NCI-H146 (cell line): ENCODE measurements at places on chromosomes 11 and 22.

DNA sequence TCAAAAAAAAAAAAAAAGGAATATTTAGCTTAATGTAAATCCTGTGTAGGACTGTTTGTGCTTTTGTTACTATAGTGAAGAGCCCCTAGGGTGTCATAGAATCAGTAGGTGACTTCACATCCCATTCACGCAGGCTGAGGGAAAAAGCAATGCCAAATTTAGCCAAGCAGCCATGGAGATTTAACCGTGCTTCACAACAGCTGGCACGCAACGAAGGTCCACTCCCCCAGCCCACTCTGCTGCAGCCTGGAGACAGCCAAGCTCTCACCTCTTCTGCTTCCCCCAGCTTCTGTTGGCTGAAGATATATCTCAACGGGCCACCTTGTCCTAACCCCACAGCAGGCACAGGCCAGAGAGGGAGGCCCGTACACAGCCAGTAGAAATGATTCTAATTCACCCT lies 78.8 kb upstream of the BID start:
- DNase-seq: no peak

DNA sequence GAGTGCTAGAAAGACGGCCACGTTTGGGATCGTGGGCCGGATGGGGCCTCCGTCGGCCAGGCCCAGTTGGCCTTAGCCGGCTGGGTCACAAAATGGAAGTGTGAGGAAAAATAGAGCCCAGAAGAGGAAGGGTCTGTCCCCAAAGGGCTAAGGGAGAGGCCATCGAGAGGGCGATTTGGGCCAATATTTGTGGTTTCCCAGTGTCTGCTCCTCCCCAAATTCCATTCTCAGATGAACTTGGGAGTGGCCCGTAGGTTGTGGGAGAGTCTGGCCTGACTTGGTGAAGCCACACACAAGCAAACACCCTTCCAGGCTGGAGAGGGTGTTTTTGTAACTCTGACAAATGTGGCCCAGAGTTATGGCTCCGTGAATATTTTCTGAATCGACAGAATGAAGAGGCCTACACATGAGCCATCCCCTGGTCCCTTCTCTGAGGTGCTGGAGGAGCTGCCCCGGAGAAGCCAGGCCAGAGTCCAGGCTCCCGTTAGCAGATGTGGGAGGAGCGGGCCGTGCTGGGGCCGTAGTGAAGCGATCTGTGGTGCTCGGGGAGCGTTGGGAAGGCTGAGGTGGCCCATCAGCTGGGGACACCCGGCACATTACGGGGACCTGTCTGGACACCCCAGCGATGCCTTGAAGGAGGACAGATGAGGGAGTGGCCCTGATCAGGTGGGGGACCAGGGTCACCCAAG lies 73.5 kb upstream of the PPARA start:
- DNase-seq: no peak

GRCh38 chr11:2202071-2202899 lies 30.7 kb upstream of the TH start:
- DNase-seq: no peak

DNA sequence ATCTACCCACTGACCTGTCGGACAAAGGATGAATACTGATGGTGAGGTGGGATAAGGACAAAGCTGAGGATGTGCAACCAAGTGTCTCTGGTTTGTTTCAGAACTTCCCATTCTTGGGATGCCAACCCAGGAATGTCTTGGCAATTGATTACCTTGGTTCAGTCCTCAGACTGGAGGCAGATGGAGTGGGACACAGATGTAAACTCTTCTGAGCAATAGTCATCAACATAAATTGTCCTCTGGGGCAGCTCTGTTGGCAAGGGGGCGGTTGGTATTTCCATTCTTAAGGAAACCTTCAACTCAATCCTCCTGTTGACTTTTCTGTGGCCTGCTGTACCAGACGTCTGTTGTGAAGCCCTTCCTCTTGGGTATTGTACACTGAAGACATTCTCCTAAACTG lies 6.8 kb downstream of the ABTB2 start:
- DNase-seq: no peak

DNA sequence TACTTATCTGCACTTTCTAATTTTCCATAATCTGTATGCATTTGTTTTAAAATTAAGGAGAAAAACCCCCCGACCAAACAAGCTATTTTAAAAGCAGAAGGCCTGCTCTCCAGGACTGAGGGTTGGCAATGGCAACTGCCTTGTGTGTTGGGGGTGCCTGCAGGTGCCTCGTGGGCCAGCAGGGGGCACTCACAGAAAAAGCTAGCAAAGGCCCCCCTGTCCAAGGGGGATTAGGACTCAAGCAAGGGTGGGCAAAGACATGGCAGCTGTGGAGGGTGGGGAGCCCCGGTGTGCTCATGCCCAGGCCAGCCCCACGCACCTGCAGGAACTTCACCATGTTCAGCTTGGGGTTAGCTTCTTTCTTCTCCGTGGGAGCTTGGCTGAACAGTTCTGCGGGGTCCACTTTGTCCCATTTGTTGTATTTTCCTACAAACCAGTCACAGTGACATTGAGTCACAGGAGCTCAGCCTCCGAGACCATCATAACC lies 10.3 kb downstream of the TOP3B start:
- DNase-seq: peak; percentile 1

DNA sequence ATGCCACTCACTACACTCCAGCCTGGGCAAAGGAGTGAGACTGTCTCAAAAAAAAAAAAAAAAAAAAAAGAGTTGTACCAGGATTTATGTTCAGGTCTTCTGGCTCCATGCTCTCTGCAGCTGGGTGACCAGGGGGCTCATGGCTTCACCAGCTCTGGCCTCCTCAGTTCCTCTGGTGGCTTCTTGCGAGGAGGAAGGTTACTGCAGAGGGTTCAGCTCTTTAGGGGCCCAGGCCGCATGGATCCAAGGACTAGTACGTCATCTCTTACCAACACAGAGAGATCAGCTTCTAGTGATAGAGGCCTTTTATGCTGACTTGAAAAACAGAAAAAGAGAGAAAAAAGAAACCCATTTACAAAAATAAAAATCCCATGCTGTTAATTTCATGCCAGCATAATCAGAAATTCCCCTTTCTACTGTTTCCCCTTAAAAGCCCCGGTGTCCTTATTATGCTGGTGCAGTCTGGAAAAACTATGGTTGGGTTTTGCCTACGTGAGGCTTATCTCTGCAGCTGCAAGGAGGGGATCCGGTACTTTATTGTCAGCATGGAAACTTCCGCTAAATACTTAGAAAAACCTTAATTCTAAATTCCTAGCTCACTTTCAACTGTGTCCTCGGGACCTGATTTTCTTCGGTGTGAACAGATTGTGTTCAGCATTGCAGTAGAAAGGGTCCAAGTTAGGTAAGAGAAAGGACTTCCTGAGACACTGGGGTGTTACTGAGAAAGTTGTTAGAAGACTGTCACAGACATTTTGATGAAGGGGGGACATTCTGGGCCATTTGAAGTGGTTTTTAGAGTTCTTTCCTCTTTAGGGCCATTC lies 13.7 kb downstream of the ZBTB16 start:
- no peak for DNase-seq

DNA sequence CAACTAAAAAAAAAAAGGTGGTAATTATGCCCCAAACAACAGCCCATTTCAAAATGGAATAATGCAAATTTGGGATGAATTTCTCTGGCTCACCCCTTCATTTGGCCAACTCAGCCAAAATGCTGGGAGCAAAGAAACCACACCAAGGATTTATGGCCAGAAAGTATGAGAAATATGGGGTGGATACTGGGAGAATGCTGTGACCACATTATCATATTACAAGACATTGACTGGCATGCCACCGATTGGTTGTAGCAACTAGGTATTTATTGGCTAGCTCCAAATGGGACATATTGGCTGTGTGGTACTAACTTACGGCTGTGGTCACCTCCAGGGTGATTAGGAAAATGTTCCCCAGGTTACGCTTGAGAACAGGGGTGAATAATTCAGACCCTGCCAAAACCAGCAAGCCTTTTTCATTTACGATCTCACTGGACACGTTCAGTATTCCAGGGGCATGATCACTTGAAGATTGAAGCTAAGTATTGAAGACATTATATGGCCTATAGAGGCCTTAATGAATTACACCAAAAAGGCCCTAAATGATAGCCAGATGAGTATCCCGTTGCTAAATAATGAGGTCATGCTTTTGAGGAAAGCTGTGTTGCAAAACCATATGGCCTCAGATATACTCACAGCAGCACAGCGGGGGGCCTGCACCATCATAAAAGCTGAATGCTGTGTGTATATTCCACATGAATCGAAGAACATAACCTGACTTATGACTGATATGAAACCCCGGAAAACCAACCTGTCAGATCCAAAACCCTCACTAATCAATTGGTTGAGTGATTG lies 3.8 kb upstream of the FDX1 start:
- peak; percentile 14 for DNase-seq

DNA sequence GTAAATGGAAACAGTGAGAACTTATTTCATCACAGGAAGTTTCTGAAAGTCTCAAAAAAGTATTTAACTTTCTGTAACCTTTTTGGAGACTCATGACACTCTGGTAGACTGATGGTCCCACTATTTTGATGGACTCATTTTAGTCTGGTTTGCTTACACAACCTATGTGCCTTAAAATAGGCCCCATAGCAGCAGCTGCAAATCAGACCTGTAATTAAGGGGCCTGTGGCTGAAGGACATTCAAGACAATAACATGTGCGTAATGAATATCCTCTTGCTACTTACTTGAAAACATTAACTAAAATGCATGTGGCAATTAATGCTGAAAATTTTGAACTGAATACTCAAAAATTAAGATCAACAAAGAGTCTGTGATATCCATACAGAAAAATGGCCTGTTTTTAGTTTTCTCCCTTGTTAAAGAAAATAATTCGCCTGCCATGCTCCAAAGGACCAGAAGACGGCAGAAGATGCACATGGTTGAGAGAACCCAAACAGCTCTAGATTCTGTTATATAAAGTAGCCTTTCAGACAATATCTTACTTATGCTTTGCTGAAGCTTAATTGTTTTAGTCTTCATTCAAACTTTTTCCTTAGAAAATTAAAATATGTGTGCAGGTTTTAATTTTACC lies 568.5 kb downstream of the KCNA4 start:
- no peak for DNase-seq

DNA sequence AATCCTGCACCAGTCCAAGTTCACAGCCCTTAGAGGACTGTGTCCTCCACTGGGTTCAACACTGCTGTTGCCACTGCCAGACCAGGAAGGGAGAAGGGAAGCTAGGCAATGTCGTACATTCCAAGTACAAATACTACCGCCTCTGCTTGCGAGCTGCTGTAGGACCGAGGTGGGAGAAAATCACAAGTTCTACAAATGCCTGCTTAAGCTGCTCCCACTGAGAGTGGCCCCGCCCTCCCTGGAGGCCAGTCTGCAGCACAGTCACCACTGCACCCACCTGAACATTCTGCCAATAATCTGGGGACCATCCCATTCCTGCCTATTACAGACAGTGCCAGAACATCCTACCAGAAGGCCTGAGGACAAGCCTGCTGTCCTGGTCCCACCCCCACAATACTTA lies 707.5 kb upstream of the ANO5 start:
- no peak for DNase-seq

GRCh38 chr11:9460322-9461062 lies at the start of gene ZNF143:
ZNF143 (plus strand) TSS chr11:9461012; CDS start chr11:9471309, 10,297 bp downstream.
- peak; percentile 100 for DNase-seq

- DNase-seq: peak; percentile 14
Observed at GRCh38 chr11:35321532-35322317, 97.6 kb downstream of the SLC1A2 start.

DNA sequence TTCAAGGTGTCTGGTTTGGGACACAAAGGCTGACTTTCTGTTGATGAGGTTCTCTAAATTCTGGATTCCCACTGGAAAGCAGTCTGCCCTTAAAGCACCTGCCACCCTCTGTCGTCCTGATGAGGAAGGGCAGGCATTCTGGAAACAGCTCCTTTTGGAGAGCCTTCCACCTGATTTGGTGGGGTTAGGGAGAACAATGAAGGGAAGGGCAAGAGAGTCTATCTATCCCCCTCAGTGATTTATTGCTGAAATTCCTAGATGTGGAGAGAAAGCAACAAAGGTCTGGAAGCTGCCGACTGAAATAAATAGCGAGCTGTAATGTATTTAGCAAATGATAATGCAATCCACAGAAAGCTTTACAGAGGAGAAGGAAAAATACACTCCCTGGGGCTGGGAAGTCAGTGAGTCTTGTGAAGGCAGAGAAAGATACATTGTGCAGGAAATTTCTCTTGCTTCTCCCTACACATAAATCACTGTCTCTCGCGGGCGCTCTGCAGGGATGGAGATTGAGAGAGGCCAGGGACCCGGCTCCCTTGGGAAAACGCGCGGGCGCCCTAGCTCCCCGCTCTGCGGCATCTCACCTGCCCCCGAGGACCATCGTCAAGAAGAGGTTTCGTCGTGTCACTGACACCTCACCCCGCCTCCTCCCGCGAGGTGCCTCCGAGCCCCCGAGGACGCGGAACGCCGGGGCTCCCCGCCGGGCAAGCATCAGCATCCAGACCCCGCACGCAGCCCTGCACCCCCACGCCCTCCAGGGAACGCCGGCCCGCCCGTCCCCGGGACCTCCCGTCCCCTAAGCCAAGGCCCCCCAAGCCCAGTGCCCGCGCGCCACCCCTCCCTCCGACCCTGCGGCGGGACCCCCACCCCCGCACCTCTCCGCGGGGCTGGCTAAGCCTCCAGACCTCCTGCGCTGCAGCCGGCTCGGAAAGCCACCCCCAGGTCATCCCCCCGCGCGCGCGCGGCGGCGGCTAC lies 673 bp downstream of the CDON start:
- peak; percentile 63 for DNase-seq

- DNase-seq: peak; percentile 43
Observed at GRCh38 chr11:68206211-68206610, 6.9 kb downstream of the KMT5B start.

- DNase-seq: no peak
Observed at GRCh38 chr11:122046846-122047245, 69.2 kb downstream of the BLID start.

DNA sequence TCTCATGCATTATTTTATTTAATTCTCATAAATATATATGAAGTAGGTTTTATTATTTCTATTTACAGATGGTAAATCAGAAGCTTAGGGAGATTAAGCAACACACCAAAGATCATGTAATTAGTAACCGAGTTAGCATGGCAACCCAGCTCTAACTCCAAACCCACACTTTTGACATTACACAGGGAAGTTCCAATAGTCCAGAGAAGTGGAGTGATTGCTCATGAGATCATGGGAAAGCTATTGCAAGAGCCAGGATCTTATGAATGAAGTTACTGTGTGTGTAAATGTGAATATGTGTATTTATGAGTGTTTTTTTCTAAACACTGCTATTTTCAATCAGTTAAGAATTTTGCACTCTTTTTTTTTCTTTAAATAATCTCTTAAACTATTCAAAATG lies 225.8 kb upstream of the KIRREL3 start:
- DNase-seq: no peak

DNA sequence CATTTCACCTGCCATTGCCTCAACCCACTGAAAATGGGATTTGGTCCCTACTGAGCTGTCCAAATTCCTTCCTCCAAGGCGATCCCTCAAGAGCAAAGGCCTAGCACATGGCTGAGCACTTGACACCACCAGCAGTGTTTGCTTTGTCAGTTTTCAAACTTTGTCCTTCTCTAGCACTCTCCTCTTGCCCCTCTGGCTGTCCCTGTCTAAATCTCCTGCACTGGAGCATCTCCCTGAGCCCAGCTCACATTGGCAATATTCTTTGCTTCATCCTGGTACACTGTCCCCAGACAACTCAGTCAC lies 66.6 kb upstream of the FTH1 start:
- no peak for DNase-seq
